Fibroblast of gingiva (primary cell): ENCODE measurements at places on chromosomes 16 and 17.
A peak's percentile ranks its signal among the peaks of the same experiment; 100 is the strongest.

- DNase-seq = no peak
Observed at GRCh38 chr16:87295661-87296531, 21.3 kb downstream of the C16orf95 start.

- no peak for DNase-seq
Observed at GRCh38 chr17:67178555-67178954, 66.4 kb downstream of the HELZ start.

- peak; percentile 79 for DNase-seq
Observed at GRCh38 chr16:66899310-66899944, 19.1 kb downstream of the PDP2 start.

GRCh38 chr17:71919896-71920295 is 200.9 kb upstream of the SOX9 start:
- DNase-seq = no peak

DNA sequence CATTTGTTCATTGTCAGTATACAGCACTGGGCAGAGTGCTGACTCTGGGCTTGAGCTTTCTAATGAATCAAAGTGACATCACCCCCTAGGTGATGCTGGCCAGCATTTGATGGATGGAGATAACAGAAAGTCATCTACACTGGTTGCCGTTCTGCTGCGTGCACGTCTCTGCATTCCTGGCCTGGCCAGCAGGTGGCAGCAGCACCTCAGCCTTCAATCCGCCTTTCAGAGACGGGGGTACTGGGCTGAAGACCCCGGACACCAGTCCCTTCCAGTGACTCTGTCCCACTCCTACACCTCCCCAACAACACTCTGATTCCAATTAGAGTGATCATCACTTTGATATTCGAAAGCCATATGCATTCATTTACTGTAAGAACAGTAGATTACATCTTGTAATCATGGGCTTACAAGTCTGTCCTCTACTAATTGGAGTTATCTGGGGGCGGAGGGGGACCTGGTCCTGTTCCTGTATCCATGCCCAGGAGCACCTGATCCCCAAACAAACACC is 6.0 kb downstream of the CPSF4L start:
- no peak for DNase-seq
